ENCODE measurements at places on chromosomes 2 and 18.

- DNase-seq, result peak; percentile 21
Measured at GRCh38 chr2:126656431-126657147, 631 bp downstream of the GYPC start.

DNA sequence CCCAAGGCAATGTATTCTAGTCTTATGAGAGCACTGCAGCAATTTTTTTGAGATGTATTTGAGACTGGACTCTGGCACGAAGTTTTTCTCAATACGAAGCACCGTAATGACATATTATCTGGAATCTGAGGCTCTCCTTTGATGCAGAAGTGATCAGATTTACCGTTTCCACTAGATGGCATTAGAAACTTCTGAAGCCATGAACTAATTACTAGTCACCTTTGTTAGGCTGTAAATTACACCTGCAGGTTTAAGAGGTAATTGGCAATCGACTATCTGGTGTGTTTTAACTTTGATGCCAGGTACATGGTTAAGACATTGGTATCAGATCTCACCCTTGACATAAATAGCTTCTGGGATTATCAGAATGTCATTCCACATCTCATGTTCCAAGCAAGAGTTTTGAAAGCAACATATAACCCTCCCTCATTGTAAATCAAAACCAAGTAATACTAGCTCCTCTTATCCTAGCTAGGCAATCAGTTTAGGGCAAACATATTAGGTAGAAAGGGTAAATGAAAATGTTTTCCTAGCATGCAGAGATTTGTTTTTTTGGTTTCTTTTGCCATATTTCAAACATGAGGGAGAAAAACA, 254.6 kb upstream of the SPRED2 start:
- no peak for DNase-seq

GRCh38 chr2:23302591-23302990, 82.4 kb upstream of the KLHL29 start:
- no peak for DNase-seq

DNA sequence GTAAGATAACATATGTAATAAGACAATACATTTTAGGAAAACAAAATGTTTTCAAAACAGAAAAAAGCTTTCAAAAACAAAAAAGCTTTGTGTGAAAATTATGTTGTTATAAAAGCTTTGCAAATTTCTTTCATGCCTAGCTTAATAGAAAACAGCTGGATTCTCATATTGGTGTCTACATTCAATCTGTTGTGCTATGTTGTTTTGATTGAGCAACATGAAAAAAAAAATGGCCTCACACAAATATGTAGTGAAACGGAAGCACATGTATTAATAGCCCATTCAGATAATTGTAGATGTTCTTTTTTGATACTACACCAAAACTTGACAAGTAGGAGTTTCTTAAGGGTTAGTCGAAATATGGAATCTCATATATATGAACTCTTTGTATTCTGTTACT, 197.5 kb downstream of the ZEB2 start:
- DNase-seq, result no peak

GRCh38 chr2:181878448-181878847, 13.1 kb upstream of the ITPRID2 start:
- no peak for DNase-seq

GRCh38 chr2:30860726-30861125, 53.5 kb upstream of the CAPN13 start:
- DNase-seq, result no peak

GRCh38 chr2:215931256-215931903, 82.0 kb downstream of the MREG start:
- DNase-seq, result peak; percentile 72

- no peak for DNase-seq
Measured at GRCh38 chr2:126850940-126851339, 47.8 kb upstream of the TEX51 start.

DNA sequence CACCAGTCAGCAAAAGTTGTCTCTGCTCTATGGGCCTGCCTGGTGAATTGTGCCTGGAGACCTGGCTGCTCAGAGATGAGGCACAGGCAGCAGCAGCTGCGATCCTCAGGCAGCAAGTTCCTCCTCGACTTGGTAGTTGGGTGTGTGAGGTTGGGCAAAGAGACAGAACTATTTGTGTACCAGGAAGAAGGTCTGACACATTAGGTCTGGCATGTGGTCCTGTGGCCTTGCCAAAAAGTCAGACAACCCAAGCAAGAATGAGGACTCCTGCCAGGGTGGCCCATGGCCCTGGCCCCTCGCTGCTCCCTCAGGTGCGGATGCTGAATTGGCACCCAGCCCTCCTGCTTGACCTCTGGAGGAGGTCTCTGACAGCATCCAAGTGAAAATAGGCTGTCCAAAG, 192.7 kb downstream of the DYSF start:
- DNase-seq, result no peak

DNA sequence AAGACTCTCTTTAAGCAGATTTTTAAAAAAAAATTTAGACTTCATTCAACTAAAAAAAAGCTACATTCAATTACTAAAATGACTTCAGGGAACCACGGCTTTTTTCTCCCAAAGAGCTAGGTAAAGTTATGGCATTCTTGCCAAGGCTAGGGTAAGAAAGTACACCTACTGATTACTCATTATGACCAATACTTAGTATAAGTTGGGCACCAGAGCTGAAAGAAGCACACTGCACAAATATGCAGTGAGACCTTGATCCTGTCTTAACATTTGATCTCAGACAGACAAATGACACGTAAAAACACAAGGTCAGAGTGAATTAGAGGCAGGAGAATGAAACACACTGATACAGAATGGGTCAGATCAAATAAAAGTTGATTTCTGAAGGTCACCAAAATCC, 88.7 kb downstream of the THADA start:
- no peak for DNase-seq

- DNase-seq, result no peak
Measured at GRCh38 chr2:202669841-202670240, 35.1 kb downstream of the FAM117B start.

DNA sequence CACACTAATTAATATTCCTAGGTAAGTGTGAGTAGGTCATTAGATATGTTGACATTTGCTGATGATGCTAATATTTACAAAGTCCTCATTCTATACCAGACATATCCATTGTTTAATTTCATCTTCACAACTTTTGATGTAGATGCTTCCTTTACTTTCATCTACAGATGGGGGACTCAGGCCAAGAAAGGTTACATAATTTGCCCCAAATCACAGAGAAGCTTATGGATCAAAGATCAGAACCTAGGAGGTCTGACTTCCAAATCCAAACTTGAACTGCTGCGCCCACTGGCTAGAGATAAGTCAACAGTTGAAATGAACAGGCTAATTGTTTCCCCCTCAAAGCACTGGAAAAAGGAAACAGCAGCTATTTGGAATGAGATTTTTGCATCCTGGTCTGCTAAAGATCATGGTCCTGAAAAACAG, 95.6 kb upstream of the TMEM178A start:
- no peak for DNase-seq

DNA sequence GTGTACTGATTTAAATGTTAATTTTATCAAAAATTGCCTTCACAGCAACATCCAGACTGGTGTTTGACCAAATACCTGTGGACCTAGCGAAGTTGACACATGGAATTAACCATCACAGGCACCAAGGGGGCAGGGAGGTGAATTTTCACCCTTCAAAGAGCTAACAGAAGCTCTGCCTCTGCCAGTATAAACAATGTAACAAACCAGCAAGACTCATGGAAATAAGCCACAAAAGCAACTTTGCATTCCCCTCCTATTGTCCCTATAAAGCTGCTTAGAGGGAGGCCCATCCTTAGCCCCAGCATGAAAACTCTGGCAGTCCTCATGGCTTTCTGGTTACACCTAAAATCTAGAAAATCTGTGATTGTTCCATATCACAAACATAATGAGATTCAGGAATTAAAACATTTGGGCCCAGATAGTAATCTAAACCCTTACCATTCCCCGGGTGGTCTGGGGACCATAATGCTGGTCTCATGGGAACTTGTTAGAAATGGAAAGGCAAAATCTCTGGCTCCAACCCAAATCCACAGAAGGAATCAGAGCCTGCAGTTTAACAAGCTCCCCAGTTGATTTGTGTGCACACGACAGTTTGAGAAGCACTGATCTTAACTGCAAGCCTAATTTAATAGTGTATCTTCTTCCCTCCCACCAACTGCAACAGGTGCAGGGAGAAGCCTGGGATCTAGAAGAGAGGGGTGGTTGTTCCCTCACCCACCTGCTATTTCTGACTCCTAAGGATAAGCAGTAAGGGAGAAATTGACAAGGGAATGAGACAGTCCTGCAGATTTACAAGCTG, 23.1 kb downstream of the SERPINB11 start:
- DNase-seq, result no peak

- no peak for DNase-seq
Measured at GRCh38 chr2:37589298-37589697, 82.1 kb downstream of the CDC42EP3 start.

DNA sequence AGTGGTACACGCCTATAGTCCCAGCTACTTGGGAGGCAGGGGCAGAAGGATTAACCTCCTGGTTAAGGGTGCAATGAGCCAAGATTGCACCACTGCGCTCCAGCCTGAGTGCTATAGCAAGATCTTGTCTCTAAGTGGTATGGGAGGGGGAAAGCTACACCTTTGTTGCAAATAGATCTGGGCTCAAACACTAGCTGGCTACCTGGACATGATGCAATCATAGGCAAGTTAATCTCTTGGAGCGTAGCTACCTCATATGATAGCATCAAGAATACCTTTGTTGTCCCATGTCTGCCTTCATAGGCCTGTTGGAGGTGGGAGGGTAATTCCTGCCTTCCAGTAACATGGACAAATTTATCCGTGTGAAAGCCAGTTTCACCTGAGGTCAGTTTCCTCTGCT, 15.7 kb downstream of the KLHL29 start:
- no peak for DNase-seq

- no peak for DNase-seq
Measured at GRCh38 chr2:165795011-165795410, 964 bp upstream of the GALNT3 start.

GRCh38 chr18:26806224-26806623, 59.3 kb downstream of the AQP4 start:
- DNase-seq, result no peak

GRCh38 chr2:189657867-189658266, 3.4 kb upstream of the ASNSD1 start:
- no peak for DNase-seq

DNA sequence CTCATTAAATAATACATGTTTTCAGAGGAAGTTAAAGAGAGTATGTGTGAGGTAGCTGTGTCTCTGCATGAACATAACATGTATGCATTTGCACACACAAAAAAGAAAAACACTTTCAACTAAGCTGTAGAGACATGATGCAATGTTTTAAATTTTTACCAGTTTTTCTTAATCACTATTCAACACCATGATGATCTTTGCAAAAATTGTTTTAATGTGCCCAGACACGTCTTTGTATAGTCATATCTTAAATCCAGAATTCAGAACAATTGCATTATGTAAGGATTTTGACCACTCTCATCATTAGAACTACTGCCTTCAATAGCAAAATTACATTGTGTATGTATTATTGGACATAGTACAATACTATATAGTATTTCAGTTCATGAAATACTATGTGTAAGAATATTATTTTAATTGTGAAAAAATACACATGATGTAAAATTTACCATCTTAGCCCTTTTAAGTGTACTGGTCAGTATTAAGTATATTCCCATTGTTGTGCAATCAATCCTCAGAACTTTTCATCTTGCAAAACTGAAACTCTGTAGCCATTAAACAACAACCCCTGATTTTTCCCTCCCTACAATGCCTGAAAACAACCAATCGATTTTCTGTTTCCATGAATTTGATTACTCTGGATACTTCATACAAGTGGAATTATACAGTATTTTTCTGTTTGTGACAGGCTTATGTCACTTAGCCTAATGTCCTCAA, 104.5 kb upstream of the ACVR2A start:
- DNase-seq, result no peak

DNA sequence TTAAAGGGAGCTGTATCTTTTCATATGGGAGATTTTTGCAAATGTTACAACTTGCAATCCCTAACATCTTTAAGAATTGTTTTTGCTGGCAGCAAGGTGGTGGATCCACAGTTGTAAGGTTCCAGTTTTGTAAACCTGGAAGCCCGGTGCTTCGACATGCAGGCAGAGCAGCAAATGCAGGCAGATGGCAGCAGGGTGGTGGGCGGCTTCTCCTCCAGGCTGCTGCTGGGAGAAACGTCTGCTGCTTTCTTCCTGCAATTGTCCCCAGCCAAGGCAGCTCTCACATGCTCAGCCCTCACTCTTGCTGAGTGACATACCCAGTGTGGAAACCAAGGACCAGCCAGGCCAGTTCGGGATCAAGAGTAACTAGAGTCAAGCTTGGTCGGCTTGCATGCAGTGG, 166.0 kb downstream of the SEPTIN10 start:
- DNase-seq, result no peak

DNA sequence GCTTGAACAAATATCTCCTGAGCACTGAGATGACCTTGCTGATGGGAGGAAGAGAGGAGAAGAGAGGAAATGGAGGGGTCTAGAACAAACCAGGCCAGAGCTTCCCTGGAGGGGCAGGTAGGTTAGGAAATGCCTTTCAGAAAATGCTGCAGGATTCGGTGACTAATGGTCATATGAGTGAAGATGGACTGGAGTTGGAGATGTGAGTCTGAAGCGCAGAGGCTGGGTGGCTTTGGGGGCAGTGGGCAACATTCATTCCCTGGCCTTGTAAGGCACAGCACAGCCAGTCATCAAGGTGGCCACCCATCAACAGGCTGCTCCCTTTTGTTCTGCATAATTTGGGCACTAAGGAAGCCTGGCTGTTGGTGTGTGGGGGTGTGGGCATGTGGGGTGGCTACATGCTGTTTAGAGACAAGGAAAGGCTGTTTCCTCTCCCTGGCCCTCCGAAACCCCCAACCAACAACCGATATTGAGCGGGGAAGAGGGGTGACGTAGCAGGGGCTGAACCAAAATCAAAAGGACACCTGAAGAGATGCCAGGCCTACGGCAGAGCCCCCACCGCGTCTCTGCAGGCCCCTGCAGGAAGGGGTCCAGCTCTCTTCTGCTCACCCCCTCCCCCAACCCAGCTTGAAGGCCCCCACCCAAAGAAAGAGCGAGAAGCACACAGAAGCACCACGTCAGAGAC, 1.5 kb downstream of the SLC30A3 start:
- DNase-seq, result no peak
